ENCODE measurements at places on chromosomes 11 and 22. TPM values are rescaled to one million over a fixed set of nuclear protein-coding genes. Genes with fewer than 3 reads are reported as not detected.

DNA sequence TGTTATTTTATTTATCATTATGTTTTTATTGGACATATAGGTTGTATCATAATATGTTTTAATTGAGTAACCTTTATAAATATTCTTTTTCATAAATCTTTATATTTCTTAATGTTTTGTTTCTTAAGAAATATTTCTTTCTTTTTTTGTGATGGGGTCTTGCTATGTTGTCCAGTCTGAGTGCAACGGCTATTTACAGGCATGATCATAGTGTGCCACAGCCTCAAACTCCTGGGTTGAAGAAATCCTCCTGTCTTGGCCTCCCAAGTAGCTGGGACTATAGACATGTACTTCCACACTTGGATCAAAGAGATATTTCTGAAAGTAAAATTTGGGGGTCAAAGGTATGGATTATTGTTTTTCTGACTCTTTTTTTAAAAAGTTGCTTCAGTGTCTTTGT is 53.1 kb downstream of the EHF start:
- no peak overlapping the region for H3K4me3 ChIP-seq
- H3K27ac ChIP-seq: no peak overlapping the region
- H3K27me3 ChIP-seq: peaks cover 59% of the 10 kb centered on the region

Gene FAM118A
- 75.0 TPM for total RNA-seq

- peaks cover 10% of the 10 kb centered on the region for H3K4me1 ChIP-seq
- peaks cover 78% of the 10 kb centered on the region for H3K27me3 ChIP-seq
- no peaks in the 10 kb centered on the region for H3K36me3 ChIP-seq
- no peak overlapping the region for H3K4me3 ChIP-seq
These were observed 24.9 kb downstream of the LMO2 start for GRCh38 chr11:33866936-33867335.

DNA sequence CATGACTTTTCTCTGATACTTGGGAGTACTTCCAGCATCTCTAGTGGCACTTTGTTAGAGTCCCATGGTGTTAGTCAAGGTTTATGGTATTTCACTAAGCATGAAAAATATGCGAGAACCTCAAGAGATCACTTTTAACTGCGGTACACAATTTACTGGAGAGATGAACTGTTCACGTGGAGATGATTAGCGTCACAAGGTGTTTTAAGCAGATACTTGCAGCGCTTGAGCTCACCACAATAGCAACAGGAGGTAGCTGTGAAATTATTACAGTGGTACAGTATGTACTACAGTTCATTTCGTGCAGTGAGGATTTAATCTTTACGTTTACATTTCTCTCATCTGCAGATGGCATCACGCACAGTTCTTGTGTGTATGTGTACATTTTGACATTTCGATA is 4.5 kb downstream of the PARVA start:
- H3K27ac ChIP-seq: no peak overlapping the region
- H3K4me1 ChIP-seq: peaks cover 2% of the 10 kb centered on the region
- DNase-seq: no peak
- peaks cover 37% of the 10 kb centered on the region for H3K27me3 ChIP-seq

GRCh38 chr11:65314501-65315203 is at the start of gene CDC42EP2:
TSS of gene CDC42EP2 (plus strand) at chr11:65314866. CDS start at chr11:65320899, 6,033 bp downstream.
- H3K4me1 ChIP-seq: peaks cover 6% of the 10 kb centered on the region
- H3K27me3 ChIP-seq: peaks cover 12% of the 10 kb centered on the region
- H3K36me3 ChIP-seq: no peaks in the 10 kb centered on the region
- H3K4me3 ChIP-seq: peak within 1 kb of the TSS; percentile 70
- H3K27ac ChIP-seq: no peak within 1 kb of the TSS
- DNase-seq: peak; percentile 79

Gene SLC22A8
- not detected for total RNA-seq

GRCh38 chr11:69711822-69712801 is 8.3 kb upstream of the FGF19 start:
- DNase-seq: peak; percentile 55
- peaks cover 9% of the 10 kb centered on the region for H3K4me1 ChIP-seq
- no peak overlapping the region for H3K27ac ChIP-seq
- H3K27me3 ChIP-seq: peaks cover 19% of the 10 kb centered on the region

Gene ACR
- total RNA-seq: not detected

Gene RIMBP3C
- total RNA-seq: 0.14 TPM

DNA sequence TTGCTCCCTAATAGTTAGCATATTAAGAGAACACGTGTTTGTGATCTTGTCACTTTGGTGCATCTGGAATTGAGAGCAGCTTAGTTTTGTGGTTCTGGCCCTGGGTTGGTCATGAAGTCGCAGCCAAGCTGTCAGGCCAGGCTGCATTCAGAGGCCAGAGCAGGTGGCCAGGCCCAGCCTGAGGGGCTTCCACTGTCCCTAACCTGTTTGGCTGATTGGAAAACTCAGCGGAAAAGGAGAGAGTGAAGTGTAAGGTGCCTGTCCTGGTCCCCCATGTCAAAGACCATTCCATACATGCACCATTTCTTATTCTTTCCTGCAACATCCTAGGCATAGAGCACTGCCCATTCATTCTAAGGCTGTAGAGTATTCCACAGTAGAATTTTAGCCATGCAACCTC is 111.5 kb upstream of the IGLL5 start:
- H3K4me1 ChIP-seq: peaks cover 3% of the 10 kb centered on the region
- H3K27me3 ChIP-seq: no peaks in the 10 kb centered on the region
- no peak overlapping the region for H3K4me3 ChIP-seq
- no peak for DNase-seq
- no peaks in the 10 kb centered on the region for H3K36me3 ChIP-seq

DNA sequence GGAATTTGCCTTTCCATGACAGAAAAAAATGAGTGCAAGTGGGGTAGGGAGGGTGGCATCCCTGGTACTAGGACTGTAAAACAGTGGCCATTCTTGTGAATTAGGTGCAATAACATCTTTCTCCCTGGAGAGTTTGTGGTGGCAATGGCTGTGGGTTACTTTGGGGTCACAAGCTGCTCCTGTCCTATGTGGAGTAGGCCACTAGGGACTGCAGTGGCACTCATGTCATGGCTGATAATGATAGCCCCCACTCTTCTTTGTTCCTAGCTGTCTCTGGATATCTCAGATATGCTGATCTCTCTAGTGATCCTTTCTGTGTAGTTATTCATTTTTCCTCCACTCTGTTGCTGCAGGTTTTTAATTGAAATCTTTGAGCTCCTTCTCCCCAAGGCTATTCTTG is 270.5 kb upstream of the CHORDC1 start:
- no peaks in the 10 kb centered on the region for H3K4me1 ChIP-seq
- H3K4me3 ChIP-seq: no peak overlapping the region
- no peak overlapping the region for H3K27ac ChIP-seq
- H3K36me3 ChIP-seq: no peaks in the 10 kb centered on the region
- no peak for DNase-seq
- no peaks in the 10 kb centered on the region for H3K27me3 ChIP-seq

GRCh38 chr11:28106353-28107043 is 1.5 kb downstream of the KIF18A start:
- peak overlapping the region; percentile 99 for H3K4me3 ChIP-seq
- DNase-seq: no peak
- H3K27me3 ChIP-seq: no peaks in the 10 kb centered on the region
- H3K36me3 ChIP-seq: peaks cover 17% of the 10 kb centered on the region

DNA sequence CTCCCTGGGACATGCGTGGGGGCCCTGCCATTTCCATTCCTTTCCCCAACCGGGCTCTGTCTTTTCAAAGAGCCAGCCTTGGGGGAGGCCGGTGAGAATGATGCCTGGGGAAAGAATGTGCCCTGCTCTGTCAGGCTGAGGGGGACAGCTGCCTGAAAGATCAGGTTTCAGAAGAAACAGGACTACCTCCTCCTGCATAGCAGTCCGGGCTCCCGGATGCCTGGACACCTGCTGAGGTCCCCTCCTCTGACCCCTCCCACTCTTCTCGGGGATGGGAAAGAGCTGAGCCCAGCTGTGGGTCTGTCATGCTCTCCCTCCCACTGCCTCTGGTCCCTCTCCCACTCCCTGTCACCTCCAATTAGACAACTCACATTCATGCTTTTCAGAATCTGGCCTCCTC is 41.8 kb upstream of the CDON start:
- H3K27me3 ChIP-seq: no peaks in the 10 kb centered on the region
- peaks cover under 1% of the 10 kb centered on the region for H3K4me1 ChIP-seq
- no peak overlapping the region for H3K27ac ChIP-seq
- H3K4me3 ChIP-seq: no peak overlapping the region
- H3K36me3 ChIP-seq: no peaks in the 10 kb centered on the region
- DNase-seq: no peak

DNA sequence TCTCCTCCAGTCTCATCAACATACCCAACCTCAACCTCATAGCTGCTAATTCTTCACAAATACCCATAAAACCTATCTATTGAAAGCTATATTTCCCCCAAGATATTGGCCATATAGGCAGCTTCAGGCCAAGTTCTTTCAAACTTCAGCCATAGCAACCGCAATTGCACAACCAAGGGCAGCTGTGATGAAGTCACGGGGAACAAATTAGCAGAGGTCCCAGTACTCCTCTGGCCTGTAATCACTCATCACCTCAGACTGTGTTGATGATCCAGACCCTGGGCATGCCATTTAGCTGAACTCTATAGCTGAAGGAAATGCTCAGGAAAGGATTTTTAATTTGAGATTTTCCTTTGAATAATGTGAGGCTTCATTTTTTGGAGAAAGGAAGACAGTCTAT is 84.1 kb downstream of the SLC1A2 start:
- H3K27ac ChIP-seq: no peak overlapping the region
- H3K4me3 ChIP-seq: no peak overlapping the region
- no peak for DNase-seq
- peaks cover 4% of the 10 kb centered on the region for H3K36me3 ChIP-seq
- peaks cover 4% of the 10 kb centered on the region for H3K27me3 ChIP-seq

DNA sequence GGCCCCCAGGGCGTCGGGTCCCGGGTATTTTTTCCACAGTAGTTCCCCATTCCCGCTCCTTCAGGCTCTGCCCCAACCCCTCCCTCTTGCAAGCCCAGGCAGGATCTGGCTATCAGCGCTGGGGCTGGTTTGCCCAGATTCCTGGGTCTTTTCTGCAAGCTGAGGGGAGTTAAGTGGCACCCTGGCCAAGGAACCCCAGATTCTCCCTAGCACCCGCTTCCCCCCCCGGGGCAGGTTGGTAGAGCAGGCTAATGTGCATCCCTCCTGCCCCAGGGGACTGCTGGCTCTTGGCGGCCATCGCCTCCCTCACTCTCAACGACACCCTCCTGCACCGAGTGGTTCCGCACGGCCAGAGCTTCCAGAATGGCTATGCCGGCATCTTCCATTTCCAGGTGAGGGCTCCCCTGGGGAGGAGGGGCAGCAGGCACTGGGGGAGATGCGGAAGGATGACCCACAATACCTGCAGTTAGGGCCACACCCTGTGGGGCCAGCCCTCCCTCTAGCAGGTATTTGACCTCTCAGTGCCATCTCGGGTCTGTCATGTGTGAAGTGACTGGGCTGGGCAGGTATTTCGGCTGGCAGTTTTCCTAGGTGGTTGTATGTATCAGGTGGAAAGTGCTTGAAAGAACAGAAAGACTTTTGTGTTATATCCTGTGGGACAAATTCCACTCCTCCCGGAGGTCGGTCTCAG is 1.6 kb downstream of the CAPN1 start:
- H3K4me3 ChIP-seq: peak overlapping the region; percentile 83
- H3K4me1 ChIP-seq: peaks cover 19% of the 10 kb centered on the region
- no peak for DNase-seq

GRCh38 chr11:30365793-30366517 is 43.1 kb downstream of the ARL14EP start:
- no peaks in the 10 kb centered on the region for H3K4me1 ChIP-seq
- H3K4me3 ChIP-seq: no peak overlapping the region
- DNase-seq: no peak
- no peaks in the 10 kb centered on the region for H3K36me3 ChIP-seq
- peaks cover 2% of the 10 kb centered on the region for H3K27me3 ChIP-seq

- peaks cover 36% of the 10 kb centered on the region for H3K27me3 ChIP-seq
- no peak for DNase-seq
- H3K36me3 ChIP-seq: no peaks in the 10 kb centered on the region
- H3K4me1 ChIP-seq: peaks cover 3% of the 10 kb centered on the region
These were observed 131.2 kb downstream of the OSBP2 start for GRCh38 chr22:30825711-30826505.

All from activated CD8-positive, alpha-beta memory T cell treated with anti-CD3 and anti-CD28 coated beads, Interleukin-2, amount 10 ng/mL, durations not matched to agents 7 days and 5 days (primary cell).